ENCODE measurements at places on chromosomes 4 and X.

DNA sequence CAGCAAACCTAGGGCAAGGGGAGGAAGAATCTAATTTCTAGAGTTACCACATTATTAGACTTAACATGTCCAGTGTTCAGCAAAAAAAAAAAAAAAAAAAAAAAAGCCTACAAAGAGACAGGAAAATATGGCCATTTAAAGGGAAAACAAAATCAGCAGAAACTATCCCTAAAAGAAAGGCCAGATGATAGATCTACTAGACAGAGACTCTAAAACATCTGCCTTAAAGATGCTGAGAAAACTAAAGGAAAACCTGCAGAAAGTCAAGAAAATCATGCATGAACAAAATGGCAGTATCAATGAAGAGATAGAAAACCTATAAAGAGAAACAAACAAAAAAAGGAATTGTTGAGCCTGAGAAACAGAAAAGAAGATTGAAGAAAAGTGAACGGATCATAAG, 43.8 kb downstream of the NELFA start:
- DNase-seq: no peak

GRCh38 chr4:138927072-138927471, 88.5 kb upstream of the NOCT start:
- DNase-seq: no peak

- DNase-seq: no peak
These were observed 29.0 kb upstream of the KDR start for GRCh38 chr4:55154290-55154880.

- DNase-seq: no peak
These were observed 19.3 kb upstream of the CPE start for GRCh38 chr4:165359506-165359905.

DNA sequence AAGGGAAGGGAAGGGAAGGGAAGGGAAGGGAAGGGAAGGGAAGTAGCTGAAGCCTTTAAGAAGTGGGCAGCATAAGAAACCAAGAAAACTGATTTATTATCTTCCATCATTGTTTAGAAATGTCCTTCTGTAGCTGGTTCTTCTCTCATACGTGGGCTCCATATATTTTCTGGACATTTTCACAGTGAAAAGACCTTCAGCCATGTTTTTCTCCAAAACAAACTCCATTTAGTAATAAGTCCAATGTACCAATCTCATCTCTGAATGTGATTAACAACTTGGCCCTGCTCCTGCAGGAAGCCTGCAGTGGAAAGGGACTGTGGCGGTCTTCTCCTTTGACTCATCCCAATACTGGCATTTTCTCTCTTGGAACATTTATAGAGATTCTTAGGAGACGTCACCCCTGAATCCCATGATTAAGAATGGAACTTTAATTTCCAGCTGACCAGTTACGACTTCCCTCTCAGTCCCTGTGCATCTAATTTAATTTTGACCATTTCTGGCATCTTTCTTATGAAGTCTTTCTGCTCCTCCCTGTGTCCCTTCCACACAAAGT, 96.6 kb upstream of the GUCY1A1 start:
- DNase-seq: no peak

- no peak for DNase-seq
These were observed 20.5 kb downstream of the PAGE2 start for GRCh38 chrX:55109306-55109705.

- no peak for DNase-seq
These were observed 475.7 kb upstream of the SLIT2 start for GRCh38 chr4:19776021-19776459.

- DNase-seq: no peak
These were observed 69.2 kb downstream of the HAUS3 start for GRCh38 chr4:2172627-2173231.

- DNase-seq: no peak
These were observed 493.4 kb downstream of the INPP4B start for GRCh38 chr4:142352712-142353111.
